HEK293T (cell line): ENCODE measurements at places on chromosomes 6 and 20.

- peak; percentile 36 for DNase-seq
These were observed 178.4 kb upstream of the ZNF184 start for GRCh38 chr6:27651371-27651732.

- DNase-seq, result no peak
These were observed 57.3 kb downstream of the TASP1 start for GRCh38 chr20:13581451-13581850.

DNA sequence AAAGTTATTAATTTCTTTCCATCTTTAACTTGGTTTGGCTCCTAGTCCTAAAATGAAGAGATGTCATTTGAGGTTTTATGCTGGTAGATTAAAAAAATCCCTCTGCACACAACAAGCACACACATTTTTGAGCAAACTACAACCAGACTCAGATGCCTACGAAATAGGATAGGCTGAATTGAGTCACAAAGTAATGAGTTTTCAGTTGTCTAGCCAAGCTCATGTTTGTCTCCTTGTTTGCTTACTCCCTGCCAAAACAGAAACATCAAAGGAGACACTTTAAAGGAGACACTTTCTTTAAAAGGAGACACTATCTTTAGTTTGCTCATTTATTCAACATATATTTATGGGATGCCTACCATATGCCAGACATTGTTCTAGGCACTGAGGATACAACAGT is 56.2 kb downstream of the TPBG start:
- no peak for DNase-seq

- DNase-seq, result no peak
These were observed 255.4 kb downstream of the TSHZ2 start for GRCh38 chr20:53227523-53227922.

GRCh38 chr6:41413250-41413649 is 77.8 kb downstream of the NCR2 start:
- DNase-seq, result no peak
